ENCODE measurements at places on chromosomes 16 and 17.

DNA sequence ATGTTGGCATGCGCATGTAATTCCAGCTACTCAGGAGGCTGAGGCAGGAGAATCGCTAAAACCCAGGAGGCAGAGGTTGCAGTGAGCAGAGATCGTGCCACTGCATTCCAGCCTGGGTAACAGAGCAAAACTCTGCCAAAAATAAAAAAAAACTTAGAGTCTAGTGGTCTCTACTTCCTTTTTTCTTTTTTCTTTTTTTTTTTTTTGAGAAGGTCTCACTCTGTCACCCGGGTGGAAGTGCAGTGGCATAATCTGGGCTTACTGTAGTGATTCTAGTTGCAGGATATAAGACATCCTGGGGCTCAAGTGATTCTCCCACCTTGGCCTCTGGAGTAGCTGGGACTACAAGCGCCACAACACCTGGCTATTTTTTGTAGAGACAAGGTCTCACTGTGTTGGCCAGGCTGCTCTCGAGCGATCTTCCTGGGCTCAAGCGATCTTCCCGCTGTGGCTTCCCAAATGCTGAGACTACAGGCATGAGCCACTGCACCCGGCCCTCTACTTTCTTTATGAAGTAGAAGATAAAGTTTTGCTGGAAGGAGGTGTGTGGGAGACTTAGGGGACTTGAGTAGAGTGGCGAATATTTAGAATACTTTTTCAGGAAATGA lies 47.9 kb upstream of the TAOK1 start:
- DNase-seq, result no peak

DNA sequence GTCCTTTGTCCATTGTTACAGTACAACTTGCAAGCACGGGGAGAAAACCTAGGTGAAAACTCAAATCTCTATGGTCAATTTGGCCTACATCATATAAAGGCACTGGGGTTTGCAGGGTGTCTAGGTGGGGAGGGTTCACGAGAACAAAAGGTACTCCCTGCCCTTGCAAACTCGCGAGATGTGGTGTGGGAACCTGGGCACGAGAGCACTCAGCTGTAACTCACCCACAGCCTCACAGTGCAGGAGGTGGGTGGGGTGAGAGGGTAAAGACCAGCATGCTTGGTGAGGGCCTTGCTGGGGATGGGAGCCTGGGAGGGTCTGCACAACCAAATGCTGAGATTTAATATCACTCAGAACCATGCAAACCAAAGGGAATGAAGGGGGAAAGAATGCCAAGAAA lies 18.4 kb upstream of the ZNF594 start:
- peak; percentile 80 for DNase-seq

GRCh38 chr16:17510567-17510966 lies 39.8 kb upstream of the XYLT1 start:
- DNase-seq, result no peak

DNA sequence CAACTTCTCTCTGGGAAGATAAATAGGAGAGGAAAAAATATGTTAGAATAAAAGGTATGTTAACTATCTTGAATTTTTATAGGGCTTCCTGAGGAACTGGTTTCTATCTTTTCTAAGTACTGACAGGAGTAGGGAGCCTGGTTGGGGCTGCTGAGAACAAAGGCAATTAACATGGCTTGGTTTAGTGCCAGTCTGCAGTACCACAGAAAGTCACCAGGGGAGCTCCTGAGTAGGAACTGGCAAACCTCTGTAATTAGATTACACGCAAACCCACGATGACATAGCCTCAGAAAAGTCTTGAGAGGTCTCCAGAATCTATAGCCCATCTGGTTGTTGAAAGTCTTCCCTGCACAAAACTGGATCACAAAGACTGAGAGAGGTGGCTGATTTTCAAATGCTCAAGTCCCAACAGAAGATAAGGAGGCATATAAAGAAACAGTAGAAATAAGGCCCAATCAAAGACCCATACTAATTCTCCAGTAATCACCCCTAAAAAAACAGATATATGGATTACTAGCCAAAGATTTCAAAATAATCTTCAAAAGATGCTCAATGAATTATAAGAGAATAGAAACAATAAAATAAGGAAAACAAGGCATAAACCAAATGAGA lies 11.7 kb upstream of the CNTNAP4 start:
- no peak for DNase-seq

DNA sequence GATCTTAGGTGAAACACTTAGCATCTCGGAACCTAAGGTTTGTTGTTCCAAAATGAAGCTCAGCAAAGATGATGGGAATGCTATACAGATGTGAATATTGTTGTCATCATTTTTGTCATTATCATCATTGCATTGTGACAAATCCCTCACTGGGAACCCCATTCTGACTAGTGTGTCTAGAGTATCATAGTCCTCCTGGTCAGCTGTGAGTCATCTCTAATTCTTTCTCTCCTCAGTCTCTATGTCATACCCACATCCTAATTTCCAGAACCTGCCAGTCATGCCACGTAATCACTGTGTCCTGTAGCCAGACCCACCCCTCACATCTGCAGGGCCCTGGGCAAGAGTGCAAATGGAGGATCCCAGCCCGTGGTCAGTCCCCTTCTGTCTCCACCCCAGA lies 60.5 kb upstream of the CLEC3A start:
- DNase-seq, result no peak

DNA sequence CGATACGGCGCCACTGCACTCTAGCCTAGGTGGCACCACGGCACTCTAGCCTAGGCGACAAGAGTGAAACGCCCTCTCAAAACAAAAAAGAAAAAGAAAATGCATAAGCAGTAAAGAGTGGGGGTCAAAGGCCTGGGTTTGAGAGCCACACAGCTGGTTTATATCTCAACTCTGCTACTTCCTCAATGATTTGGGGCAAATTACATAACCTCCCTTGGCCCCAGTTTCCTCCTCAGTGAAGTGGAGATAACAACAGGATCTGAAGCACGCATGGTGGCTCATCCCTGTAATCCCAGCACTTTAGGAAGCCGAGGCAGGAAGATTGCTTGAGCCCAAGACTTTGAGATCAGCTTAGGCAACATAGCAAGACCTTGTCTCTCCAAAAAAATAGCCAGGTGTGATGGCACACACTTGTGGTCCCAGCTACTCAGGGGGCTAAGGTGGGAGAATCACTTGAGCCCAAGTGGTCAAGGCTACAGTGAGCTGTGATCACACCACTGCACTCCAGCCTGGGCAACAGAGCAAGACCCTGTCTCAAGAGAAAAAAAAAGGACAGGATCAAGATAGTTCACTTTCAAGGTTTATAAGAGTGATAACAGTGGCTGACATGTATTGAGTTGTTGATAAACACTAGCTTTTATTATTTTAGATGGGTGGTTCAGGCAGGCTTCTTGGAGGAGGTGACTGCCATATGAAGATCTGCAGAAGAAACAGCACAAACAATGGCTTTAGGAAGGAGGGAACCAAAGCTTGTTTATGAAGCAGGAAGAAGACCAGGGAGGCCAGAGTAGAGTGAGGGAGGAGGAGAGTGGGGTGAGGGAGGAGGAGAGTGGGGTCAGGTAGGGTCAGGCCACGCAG lies 8.5 kb upstream of the COG1 start:
- no peak for DNase-seq

- DNase-seq, result no peak
Observed at GRCh38 chr17:17892009-17892408, 55.2 kb upstream of the SREBF1 start.

GRCh38 chr17:76934561-76935320 lies 66.5 kb downstream of the MGAT5B start:
- DNase-seq, result no peak

DNA sequence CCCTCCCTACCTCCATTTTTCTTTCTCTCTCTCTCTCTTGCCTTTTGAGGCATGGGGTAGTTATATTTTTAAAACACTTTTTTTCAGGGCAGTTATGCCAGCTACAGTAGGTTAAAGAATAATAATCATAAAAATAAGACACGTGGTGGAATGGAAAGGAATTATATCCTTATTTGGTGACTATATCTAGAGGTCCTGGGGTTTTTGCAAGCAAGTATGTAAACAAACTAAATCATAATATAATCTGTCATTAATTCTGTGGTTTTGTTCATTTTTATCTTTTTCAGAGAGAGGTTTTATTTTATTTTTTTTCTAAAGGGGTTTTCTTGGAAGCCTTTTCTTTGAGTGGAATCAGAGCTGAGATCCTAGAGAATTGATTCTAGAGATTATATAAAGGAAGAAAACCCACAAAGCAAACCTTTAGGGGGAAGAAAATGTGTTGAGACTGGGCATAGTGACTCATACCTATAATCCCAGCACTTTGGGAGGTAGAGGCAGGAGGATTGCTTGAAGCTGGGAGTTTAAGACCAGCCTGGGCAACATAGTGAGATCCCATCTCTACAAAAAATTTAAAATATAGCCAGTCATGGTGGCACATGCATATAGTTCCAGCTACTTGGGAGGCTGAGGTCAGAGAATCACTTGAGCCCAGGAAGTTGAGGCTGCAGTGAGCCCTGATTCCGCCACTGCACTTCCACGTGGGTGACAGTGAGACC lies 53.2 kb downstream of the NQO1 start:
- DNase-seq, result no peak

DNA sequence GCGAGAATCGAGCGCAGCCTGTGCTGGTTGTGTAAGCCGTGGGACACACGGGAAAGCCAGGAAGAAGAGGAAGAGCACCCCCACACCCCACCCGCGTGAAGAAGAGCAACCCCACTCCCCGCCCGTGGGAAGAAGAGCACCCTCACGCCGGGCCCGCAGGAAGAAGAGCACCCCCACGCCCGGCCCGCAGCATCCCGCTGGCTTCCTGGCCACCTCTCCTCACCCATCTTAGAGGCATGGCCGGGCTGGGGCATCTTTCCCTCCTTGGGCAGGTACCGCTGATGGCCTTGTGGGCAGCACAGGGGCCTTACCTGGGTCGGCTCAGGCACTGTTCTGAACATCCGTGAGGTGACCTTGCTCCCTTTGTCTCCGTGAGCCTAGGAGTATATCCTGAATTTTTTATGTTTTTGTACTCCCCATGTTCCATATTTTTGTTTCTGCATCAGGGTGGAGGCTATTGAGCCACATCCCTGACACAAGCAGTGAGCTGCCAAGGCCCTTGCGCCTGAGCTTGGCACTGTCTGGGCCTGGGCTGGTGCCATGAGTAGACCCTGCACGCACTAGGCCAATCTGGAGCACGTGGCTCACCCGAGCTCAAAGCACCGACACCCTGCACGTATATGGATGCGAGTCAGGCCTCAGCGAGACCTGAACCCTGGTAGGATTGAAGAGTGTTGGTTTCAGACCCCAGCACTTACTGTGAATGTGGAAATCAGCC lies 71.4 kb upstream of the KCTD5 start:
- DNase-seq, result peak; percentile 37

DNA sequence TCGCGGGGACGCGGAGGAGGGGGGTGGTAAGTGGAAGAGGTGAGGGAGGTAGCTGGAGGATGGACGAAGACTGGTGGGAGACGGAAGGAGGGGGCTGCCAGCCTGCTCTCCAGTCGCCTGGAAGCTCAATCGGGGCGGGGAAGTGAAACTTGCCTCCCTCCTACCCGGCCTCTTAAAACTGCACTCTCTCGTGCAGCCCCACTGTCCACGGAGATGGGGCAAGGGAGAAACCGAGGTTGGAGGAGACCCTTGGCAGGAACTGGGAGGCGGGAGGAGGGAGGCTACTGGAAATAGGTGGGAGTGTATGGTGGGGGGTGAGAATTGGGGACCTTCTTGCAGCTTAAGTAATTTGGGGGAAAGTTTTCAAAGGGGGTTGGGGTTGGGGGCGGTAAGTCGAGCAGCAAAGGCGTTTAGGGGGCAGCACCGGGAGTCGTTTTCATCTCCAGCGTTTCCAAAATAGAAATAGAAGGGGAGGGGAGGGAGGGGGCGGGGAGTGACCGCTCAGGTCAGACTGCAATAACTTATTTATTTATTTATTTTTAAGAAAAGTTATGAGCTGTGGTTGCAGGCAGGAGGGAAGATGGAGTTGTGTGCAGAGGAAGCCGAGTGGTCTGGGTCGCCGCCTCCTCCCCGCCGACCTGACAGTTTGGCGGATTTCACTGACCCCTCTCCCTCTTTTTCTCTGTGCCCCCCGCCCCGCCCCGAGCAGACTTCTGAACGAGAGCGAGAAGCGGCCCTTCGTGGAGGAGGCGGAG lies 1.4 kb downstream of the SOX9 start:
- DNase-seq, result no peak

GRCh38 chr17:31598399-31598782 lies 206.9 kb downstream of the RAB11FIP4 start:
- no peak for DNase-seq

DNA sequence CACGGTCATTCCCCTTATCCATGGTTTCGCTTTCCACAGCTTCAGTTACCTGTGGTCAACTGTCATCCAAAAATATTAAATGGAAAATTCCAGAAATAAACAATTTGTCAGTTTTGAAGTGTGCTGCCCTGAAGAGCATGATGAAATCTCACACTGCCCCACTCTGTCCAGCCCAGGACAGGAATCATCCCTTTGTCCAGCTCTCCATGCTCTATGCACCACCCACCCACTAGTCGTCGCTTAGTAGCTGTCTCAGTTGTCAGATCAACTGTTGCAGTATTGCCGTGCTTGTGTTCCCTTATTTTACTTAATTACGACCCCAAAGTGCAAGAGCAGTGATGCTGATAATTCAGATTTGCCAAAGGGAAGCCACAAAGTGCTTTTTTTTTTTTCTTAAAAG lies 10.3 kb downstream of the KRT9 start:
- DNase-seq, result no peak

DNA sequence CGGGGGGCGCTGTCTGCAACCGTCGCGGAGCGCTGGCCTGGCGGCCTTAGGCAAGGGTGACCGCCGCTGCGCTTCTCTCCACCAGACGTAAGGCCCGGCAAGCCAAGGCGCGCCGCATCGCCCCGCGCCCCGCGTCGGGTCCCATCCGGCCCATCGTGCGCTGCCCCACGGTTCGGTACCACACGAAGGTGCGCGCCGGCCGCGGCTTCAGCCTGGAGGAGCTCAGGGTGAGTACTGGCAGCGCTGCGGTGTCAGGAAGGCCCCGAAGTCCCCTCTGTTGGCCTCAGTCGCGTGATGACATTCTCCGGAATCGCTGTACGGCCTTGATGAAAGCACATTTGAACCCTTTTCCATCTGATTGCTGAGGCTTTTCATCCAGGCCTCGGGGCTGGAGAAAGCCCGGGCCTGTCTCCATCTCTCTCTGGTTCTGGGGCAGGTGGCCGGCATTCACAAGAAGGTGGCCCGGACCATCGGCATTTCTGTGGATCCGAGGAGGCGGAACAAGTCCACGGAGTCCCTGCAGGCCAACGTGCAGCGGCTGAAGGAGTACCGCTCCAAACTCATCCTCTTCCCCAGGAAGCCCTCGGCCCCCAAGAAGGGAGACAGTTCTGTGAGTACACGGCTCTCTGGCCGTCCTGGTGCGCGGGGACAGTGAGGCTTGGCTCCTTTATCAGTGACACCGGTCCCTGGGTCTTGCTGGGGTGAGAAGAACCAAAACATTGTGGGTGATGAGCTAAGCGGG lies 831 bp downstream of the RPL13 start:
- DNase-seq, result peak; percentile 91

DNA sequence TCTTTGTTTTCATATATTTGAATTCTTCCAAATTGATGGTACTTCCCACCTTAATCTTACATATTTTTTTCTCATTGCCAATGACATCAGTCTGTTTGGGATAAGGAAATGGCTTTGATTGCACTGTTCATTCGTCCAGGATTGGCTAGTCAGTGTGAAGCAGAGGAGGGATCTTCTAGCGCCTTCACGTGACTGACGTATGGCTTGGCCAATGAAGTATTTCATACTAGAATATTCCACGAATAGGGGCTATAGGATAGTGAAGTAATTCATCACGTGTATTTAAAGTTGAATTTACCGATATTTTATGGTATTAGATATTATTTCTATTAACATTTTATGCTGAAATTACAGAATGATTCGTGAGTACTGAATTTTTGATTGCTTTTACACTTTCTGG lies 178.7 kb upstream of the ZFHX3 start:
- no peak for DNase-seq

- no peak for DNase-seq
Observed at GRCh38 chr17:63681530-63681929, 18.4 kb downstream of the LIMD2 start.

- DNase-seq, result peak; percentile 82
Observed at GRCh38 chr17:27569257-27569722, 61.7 kb upstream of the LGALS9 start.

All from spleen (tissue), 13 donors.